ENCODE measurements at places on chromosomes 11 and 22.

- DNase-seq: no peak
Measured at GRCh38 chr22:40637183-40638150, 948 bp upstream of the MRTFA start.

DNA sequence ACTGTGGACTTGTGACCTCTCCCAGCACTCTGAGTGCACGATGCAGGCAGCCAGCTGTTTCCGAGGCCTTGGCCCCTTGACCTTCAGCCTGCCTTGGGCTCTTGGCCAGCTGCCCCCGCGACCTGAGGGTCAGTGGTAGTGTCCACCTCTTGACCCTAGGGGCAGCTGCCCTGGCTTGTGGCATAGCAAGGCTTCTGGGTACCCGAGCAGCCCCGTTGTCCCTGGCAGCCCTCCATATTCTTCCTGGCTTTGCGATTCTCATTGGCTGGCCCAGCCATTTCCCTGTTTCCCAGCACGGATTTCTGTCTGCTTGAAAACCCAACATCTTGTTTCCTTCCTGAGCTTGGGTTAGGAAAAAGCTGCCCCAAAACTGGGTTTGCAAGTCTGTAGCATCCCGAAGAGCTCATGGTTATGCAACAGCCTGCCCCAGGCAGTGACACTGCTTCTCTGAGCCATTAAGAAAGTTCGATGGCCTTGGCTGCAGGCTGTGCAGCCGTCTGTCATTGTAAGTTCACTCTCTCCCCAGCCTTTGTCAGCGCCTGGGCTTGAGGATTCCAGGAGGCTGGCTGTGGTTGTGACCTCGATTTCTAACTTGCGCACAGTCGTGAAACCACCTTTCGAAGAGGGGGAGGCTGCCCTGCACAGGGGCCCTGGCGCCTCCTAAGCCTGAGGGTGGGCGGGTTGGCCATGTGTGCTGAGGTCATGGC is 48.8 kb downstream of the FBLN1 start:
- no peak for DNase-seq

- no peak for DNase-seq
Measured at GRCh38 chr11:70126494-70126893, 48.4 kb downstream of the ANO1 start.

GRCh38 chr11:26227301-26227746 is 104.6 kb upstream of the ANO3 start:
- DNase-seq: peak; percentile 24

GRCh38 chr11:6298605-6299004 is 21.7 kb downstream of the CAVIN3 start:
- DNase-seq: no peak

DNA sequence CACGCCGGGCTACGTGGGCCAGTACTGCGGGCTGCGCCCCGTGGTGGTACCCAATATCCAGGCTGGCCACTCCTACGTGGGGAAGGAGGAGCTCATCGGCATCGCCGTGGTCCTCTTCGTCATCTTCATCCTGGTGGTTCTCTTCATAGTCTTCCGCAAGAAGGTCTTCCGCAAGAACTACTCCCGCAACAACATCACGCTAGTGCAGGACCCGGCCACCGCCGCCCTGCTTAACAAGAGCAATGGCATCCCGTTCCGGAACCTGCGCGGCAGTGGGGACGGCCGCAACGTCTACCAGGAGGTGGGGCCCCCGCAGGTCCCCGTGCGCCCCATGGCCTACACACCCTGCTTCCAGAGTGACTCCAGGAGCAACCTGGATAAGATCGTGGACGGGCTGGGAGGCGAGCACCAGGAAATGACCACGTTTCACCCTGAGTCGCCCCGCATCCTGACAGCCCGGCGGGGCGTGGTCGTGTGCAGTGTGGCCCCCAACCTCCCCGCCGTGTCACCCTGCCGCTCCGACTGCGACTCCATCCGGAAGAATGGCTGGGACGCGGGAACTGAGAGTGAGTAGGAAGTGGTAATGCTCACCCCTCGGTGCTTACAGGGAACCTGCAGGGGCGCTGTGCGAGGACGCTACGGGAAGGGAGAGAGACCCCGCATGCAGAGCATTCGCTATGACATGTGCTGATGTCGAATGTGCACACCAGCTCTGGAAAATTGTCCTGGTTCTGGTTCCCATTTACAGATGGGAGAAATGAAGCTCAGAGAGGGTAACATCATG is 86.4 kb upstream of the MTNR1B start:
- no peak for DNase-seq
